ENCODE measurements at places on chromosomes 6 and 20.

DNA sequence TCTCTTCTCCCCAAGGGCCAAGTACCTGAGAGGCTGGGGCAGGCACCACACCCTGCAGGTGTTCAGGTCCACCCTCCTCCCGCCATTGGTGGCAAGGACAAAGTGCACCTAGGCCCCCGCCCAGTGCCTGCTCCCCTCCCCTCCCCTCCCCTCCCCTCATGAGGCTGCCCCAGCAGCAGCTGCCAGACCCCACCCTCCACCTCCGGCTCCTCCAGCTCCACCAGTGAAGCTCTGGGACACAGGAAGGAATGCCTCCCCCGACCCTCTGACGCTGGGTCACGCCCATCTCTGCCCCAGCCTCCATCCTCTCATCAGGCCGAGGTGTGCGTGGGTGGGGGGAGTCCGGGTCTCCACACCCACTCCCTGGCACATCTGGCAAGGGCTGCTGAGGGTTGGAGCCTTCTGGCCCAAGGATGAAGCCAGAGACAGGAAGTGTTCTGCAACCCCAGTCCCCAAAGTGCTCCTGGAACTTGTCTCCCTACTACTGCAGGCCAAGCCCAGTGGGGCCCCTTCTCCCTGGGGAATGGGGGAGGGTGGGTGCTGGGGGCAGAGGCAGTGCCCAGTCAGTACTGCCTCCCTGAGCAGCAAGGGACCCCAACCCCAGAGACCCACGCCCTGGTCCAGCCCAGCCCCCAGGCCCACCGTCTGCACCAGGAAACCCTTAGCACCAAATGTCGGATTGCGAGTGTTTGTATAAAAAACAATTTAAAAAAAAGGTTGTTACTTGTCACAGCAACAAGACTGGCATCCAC is 1.6 kb upstream of the UCKL1 start:
- DNase-seq, result peak; percentile 83

DNA sequence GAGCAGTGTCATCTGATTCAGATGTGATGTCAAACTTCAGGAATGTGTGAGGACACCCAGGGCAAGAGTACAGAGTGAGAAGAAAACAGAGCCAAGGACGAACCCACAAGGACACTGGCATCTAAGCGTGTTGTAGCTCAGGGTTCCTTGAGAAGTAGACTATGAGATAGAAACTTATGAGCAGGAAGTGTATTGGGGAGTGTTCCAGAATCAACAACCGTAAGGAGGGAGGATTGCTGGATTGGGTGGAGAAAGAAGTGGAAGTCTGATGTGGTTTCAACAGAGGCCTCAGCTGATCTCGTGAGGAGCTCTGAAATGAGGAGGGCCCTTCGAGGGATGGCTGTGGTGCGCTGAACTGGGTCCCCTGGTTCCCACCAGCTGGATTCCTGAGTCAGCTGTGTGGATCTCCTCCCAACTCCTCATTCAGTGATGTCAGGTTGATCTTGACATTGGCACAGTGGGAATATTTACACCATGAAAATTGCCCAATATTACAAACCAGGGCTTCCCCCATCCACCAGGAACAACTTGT is 25.7 kb upstream of the IGF2R start:
- no peak for DNase-seq

- no peak for DNase-seq
These were observed 226.1 kb downstream of the BCAS1 start for GRCh38 chr20:53844259-53844658.

DNA sequence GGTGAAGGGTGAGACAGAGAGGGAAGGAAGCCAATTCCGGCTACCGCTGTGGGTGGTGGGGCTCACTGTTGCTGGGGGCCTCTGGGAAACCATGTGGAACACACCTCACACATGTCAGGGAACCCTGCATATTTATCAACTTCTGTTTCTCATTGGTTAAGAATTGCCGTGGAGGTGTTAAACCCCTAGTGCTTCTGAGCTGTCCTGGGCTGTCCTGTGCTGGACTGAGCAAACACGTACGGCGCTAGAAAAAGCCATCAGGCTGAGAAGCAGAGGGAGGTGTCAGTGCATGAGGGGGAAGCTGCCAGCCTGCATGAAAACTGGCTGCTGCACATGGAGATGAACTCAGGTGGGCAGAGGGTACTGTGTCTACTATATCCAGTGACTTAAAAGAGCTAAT is 103.9 kb upstream of the JAG1 start:
- DNase-seq, result no peak

- DNase-seq, result no peak
These were observed 120.3 kb downstream of the KCNQ5 start for GRCh38 chr6:72742001-72742673.

DNA sequence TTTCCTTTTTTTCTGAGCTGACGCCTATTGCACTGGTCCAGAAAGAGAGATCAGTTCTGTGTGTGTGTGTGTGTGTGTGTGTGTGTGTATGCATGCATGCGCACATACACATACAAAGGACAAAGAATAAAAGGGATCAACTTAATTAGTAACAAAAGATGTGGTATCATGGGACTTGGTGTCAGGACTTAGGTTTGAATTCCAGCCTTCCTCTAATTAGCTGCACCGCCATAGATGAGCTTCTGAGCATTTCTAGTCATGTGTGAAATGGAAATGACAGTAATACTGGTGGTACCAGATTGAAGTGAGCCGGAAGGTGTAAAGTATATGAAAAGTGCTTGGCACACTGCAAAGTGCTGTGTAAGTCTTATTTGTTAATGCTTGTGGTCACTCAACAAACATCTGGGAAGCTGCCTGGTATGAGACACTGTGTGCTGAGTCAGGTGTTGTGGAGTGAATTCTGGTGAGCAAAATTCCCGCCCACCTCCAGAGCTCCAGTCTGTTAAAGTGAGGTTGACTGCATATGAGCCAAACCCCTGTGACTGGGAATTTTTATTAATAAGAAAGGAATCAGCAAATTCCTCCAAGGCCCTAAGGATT is 12.4 kb downstream of the DAAM2 start:
- DNase-seq, result no peak

All from NCI-H2029 treated with DMSO at 0.1 percent for 48 hours (cell line).